PC-9 (cell line): ENCODE measurements at places on chromosomes 6 and 20.
A peak's percentile ranks its signal among the peaks of the same experiment; 100 is the strongest.

- DNase-seq: no peak
Measured at GRCh38 chr20:40293740-40294139, 395.3 kb downstream of the MAFB start.

- DNase-seq: no peak
Measured at GRCh38 chr20:8509809-8510208, 377.7 kb downstream of the PLCB1 start.

DNA sequence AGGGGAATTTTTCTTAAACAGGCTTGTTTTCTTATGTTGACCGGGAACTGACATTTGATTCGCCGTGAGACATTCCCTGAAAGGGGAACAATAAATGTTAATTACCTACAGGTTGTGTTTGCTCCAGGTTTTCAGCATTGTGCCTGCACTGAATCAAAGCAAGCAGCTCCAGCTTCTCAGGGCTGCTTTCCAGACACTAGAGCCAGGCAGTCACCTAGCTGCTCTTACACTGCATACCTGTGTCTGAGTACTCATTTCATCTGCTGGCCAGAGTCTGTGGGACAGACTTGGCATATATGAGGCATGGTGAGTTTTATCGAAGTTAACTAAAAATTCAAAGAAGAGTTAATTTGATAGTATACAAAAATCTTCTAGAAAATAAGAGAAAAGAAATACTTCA, 951.8 kb upstream of the MAP3K7 start:
- no peak for DNase-seq

- no peak for DNase-seq
Measured at GRCh38 chr6:8170245-8170644, 67.9 kb upstream of the EEF1E1 start.

DNA sequence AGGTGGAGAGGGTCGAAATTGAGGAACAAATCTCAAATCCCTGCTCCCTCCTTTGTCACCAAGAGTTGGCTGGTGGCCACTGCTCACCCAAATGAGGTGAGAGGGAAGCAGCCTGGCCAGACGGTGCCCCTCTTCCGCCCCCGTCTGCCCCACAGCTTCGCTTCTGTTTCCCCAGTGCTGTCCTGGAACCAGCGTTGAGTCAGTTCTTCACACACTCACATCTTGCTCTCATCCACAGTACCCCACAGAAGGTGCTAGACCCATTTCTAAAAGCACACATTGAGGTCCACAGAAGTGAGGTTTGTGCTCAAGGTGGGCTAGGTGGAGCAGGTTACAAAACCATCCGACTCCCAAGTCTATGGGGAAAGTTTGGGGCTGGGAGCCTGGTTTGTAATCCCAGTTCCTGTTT, 3.8 kb downstream of the CEBPB start:
- DNase-seq: peak; percentile 35

DNA sequence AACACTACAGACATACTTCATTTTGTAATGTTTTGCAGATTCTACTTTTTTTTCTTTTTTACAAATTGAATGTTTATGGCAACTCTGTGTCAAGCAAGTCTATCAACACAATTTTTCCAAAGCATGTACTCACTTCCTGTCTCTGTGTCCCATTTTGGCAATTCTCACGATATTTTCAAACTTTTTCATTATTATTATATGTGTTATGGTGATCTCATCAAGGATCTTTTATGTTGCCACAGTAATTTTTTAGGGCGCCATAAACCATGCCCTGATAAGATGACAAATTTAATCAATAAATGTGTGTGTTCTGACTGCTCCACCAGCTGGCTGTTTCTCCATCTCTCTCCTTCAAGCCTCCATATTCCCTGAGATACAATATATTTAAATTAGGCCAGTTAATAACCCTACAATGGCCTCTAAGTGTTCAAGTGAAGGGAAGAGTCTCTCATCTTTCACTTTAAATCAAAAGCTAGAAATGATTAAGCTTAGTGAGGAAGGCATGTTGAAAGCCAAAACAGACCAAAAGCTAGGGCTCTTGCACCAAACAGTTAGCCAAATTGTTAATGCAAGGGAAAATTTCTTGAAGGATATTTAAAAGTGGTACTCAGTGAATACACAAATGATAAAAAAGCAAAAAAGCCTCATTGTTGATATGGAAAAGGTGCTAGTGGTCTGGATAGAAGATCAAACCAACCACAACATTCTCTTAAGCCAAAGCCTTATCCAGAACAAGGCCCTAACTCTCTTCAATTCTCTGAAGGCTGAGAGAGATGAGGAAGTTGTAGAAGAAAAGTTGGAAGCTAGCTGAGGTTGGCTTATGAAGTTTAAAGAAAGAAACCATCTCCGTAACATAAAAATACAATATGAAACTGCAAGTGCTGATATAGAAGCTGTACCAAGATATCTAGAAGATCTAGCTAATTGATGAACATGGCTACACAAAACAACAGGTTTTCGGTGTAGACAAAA, 194.4 kb upstream of the TAB2 start:
- no peak for DNase-seq

- DNase-seq: no peak
Measured at GRCh38 chr20:54108326-54108642, 37.9 kb upstream of the BCAS1 start.

- DNase-seq: no peak
Measured at GRCh38 chr6:39812853-39813533, 20.8 kb downstream of the DAAM2 start.

- no peak for DNase-seq
Measured at GRCh38 chr6:40387871-40388264, 199.3 kb downstream of the LRFN2 start.

DNA sequence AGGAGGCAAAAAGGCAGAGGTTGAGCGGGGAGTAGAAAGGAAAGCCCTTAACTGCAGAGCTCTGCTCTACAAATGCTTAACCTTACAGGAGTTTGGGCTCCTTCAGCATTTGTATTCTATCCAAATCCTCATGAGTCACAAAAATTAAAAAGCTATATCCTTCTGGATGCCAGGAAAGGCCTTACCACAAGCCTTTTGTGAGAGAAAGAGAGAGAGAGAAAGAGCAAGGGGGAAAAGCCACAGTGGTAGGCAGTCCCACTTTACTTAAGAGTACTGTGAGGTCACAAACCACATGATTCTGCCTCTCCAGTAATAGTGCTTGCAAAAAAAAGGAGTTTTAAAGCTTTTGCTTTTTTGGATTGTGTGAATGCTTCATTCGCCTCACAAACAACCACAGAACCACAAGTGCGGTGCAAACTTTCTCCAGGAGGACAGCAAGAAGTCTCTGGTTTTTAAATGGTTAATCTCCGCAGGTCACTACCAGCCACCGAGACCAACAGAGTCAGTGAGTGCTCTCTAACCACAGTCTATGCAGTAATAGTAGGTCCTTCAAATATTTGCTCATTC, at the start of gene RUNX2:
RUNX2 (plus strand) TSS at position 375 of the 567 bp plus-strand sequence. CDS start 397 bp downstream, outside the sequence.
- no peak for DNase-seq

- peak; percentile 98 for DNase-seq
Measured at GRCh38 chr6:11207199-11207968, 25.1 kb downstream of the NEDD9 start.

GRCh38 chr6:35474131-35474941, 6.1 kb downstream of the RPL10A start:
- no peak for DNase-seq

- DNase-seq: no peak
Measured at GRCh38 chr6:6788394-6789032, 200.0 kb downstream of the LY86 start.

GRCh38 chr6:142300758-142301650, 803 bp upstream of the ADGRG6 start:
- DNase-seq: peak; percentile 88

DNA sequence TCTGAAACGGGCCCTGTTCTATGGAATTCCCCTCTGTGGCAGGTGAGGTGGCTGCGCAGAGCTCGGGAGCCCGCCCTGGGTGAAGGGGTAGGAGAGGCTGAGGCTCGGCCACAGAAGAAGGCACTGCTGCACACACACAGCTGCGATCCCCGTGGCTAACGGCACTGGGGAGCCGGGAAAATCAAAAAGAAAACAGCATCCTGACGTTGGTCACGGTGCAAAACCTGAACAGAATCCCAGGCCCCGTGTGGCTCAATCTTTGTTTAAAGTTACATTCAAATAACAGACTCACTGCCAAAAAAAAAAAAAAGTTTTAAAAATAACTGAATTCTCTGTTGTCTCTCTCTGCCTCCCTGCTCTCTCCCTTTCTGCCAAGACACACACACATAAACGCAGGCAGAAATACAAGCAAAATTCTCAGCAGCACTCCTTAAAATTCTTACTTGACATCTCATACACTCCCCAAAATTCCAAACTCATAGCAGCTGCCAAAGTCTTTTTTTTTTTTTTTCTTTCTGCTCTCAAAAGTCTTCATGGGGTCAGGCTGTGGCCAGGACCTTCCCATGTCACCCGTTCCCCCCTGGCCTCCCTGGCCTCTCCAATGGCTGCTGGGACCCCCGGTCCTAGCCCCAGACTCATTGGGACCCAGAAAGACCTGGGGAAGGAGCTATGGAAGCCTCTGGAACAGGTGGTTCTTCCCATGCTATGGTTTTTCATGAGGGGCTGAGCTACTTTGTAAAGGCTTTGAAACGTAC, 248.8 kb downstream of the TTLL2 start:
- DNase-seq: no peak

DNA sequence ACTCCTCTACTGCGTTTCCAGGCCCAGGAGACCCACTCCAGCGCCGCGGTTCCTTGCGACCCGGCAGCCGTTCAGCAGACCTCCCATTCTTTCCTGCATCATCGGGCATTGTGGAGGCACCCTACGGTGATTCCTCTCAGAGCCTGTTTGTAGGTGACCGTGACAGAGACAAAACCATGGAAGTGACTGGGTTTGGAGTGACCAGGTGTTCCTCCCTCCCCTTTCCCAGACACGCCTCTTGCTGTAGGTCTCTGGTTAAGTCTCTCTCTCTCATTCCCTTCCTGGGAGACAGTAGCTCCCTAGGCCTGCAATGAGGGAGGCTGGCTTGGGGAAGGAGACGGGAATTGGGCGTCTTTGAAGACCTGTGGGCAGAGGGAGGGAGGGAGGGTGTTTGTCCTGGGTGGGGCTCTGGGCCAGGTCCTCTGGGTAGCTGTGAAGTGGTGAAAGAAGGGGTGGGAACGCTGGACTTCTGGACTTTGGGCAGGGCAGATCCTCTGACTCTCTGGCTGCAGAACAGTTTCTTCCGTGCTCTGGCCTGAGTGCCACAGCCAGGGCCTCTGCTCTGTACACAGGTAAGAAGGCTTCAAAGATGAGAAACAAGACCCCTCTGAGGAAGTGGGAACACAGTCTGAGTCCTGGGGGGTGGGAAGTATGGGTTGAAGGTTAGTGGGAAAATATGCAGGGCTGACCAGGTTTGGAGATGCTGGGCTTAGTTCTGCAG, 763 bp downstream of the KLC4 start:
- peak; percentile 74 for DNase-seq
